ENCODE measurements at places on chromosomes 1 and 21.
A peak's percentile ranks its signal among the peaks of the same experiment; 100 is the strongest.

GRCh38 chr1:210407207-210407886 is 78.6 kb downstream of the HHAT start:
- peak; percentile 53 for DNase-seq

DNA sequence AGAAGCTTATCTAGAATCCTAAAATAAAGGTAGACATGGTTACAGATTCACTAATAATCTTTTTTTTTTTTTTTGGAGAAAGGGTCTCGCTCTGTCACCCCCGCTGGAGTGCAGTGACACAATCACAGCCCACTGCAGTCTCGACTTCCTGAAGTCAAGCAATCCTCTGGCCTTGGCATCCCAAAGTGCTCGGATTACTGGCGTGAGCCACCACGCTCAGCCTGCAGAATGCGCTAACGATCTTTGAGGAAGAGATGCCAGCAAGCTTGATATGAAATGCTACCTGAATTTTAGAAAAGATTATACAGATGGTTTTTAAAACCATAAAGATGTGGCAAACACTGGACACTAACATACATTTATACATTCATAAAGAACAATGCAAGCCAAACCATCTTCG is 4.1 kb upstream of the GNPAT start:
- no peak for DNase-seq

GRCh38 chr1:184019069-184019468 is 18.5 kb downstream of the COLGALT2 start:
- no peak for DNase-seq

GRCh38 chr1:226414098-226414698 is 6.3 kb upstream of the PARP1 start:
- no peak for DNase-seq

GRCh38 chr1:234925440-234926263 is 203.0 kb downstream of the TOMM20 start:
- peak; percentile 43 for DNase-seq

DNA sequence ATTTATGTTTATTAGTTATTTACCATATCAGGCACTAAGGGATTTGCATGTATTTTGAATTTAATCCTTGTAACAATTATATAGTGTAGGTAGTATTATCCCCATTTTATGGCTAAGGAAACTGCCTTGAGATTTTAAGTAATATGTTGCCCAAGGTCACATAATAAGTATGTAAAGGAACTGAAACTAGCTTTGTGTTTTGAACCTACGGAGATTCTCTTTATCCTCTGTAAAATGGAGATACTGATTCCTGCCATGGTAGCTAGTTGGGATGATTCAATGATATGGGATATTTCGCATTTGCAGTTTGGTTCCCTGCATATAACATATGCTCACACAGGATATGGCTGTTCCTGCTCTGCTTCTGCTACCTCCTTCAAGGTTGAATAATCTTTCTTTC is 144.3 kb downstream of the ST6GALNAC3 start:
- DNase-seq = no peak

DNA sequence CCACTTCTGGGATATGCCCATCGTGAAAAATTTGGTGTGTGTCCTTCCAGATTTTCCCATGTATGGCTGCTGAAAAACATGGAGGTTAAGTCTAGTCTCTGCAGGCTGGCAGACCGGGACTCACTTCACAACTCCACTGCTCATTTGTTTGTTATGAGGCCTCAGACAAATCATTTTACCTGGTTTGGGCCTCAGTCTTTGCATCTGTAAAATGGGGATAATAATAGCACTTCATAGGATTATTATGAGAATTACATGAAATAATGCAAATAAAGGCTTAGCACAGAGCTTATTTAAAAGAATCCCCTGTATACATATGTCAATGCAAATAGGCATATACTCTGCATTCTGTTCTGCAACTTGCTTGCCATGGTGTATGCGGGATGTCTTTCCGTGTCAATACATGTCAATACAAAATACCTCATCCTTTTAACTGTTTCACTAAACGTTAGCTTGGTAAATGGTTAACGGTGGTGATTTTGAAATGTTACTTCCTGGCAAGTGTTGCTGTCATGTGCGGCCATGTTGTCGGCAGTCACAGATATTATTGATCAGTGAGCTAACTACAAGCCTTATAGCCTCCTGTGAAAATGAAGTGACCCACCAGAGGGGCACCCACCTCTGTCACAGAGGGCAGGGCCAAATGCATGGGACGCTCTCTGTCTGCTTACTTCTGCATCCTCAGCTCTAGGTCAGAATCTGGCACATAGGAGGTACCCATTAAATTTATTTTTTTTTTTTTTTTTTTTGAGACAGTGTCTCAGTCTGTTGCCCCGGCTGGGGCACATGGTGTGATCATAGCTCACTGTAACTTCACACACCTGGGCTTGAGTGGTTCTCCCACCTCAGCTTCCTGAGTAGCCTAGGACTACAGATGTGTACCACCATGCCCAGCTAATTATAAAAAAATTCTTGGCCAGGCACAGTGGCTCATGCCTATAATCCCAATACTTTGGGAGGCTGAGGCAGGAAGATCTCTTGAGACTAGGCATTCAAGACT is 4.3 kb downstream of the LCK start:
- DNase-seq = no peak

Measured in CD4-positive, alpha-beta T cell treated with Interferon alpha-2 for 1 hour (primary cell).